ENCODE measurements at places on chromosomes 6 and 20. TPM values are rescaled to one million over a fixed set of nuclear protein-coding genes. Genes with fewer than 3 reads are reported as not detected.

Gene PTPRT
- total RNA-seq, result not detected

Gene MOG
- not detected for total RNA-seq

Gene TP53TG5
- total RNA-seq, result 0.59 TPM

Gene PTGIS
- total RNA-seq, result not detected

Gene TSHZ2
- 37.8 TPM for total RNA-seq

Gene VIP
- not detected for total RNA-seq

Gene CDH26
- 1.8 TPM for total RNA-seq

Gene SIRPD
- total RNA-seq, result not detected

Gene FAM162B
- not detected for total RNA-seq
